Activated naive CD8-positive, alpha-beta T cell treated with anti-CD3 and anti-CD28 coated beads for 36 hours (primary cell): ENCODE measurements at places on chromosomes 2 and 18. TPM values are rescaled to one million over a fixed set of nuclear protein-coding genes. Genes with fewer than 3 reads are reported as not detected.

The LRATD1 gene
- total RNA-seq = not detected

The NT5C1B gene
- total RNA-seq = not detected

The CNRIP1 gene
- not detected for total RNA-seq

The SMAD7 gene
- total RNA-seq = 9.0 TPM

The CD226 gene
- 57.7 TPM for total RNA-seq

The POTEJ gene
- total RNA-seq = not detected

GRCh38 chr2:187171318-187171717, 276.7 kb downstream of the CALCRL start:
- no peaks in the 10 kb centered on the region for H3K4me1 ChIP-seq
- H3K4me3 ChIP-seq = no peak overlapping the region
- H3K27ac ChIP-seq = no peak overlapping the region
- DNase-seq = no peak
- H3K27me3 ChIP-seq = no peaks in the 10 kb centered on the region

DNA sequence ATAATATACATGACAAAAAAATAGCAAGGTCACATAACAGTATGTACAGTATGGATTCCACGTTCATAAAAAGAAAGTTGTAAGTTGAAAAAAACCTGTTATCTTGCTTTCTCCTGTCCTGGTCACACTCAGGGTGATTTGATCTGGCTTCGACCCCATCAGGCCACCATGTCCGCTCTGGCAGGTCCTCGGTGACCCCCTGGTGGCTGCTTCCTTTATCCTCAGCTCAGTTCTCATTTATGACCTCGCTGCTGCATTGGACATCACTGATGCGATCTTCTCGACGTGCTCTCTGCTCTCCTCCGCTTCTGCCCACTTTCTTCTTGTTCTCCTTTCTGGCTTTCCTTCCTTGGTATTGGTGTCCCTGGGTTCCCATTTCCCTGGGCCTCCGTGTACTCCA, 29.7 kb downstream of the DGKD start:
- DNase-seq = no peak
- H3K4me1 ChIP-seq = peaks cover 85% of the 10 kb centered on the region
- peak overlapping the region; percentile 58 for H3K4me3 ChIP-seq
- no peaks in the 10 kb centered on the region for H3K27me3 ChIP-seq
- H3K27ac ChIP-seq = peak overlapping the region; percentile 92

DNA sequence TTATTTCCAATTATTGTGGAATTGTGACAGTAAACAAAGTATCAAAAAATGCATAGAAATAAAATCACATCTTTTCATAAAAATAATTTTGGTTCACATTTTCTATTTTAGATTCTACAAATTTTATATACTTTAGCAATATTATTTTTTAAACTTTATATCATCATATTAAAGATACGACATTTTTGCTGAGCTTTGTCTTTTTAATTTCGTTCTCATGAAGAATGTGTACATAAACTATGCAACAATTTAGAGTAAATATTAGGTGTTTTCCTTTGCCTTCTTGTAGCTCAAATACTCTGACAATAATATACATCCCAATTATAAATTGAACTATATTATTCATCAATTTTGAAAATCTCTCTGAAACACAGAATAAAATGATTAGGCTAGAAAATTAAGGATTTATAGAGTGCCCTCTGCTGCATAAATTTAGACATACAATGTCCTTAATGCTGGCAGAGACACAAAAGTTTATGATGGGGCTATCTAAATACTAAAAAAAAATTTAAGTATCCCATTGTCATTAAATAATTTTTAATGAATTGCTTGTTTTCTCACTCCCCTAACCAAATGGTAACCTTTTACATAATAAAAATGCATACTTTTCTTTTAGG, 45.7 kb downstream of the CCDC102B start:
- no peaks in the 10 kb centered on the region for H3K4me1 ChIP-seq
- no peaks in the 10 kb centered on the region for H3K36me3 ChIP-seq
- no peaks in the 10 kb centered on the region for H3K27me3 ChIP-seq

DNA sequence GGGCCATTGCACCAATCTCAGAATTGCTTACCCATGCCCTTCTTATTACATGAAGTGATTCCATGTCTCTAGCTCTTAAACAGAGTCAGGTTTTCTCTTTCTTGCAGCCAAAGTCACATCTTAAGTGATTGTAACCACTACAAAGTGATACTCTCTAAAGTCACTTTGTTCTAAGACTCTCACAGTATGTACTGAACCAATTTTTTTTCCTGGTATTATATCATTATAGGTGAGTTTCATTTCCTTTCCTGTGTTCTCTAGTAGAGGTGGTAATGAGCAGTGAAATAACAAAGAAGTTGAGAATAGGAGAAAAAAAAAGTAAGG, 66.3 kb upstream of the DARS1 start:
- peaks cover 79% of the 10 kb centered on the region for H3K4me1 ChIP-seq
- peak overlapping the region; percentile 94 for H3K27ac ChIP-seq
- no peak for DNase-seq
- H3K36me3 ChIP-seq = peaks cover 13% of the 10 kb centered on the region
- no peaks in the 10 kb centered on the region for H3K27me3 ChIP-seq

GRCh38 chr2:133167990-133168389, 400.3 kb downstream of the NCKAP5 start:
- no peaks in the 10 kb centered on the region for H3K4me1 ChIP-seq
- H3K27ac ChIP-seq = no peak overlapping the region
- no peak for DNase-seq
- no peaks in the 10 kb centered on the region for H3K27me3 ChIP-seq
- no peak overlapping the region for H3K4me3 ChIP-seq
- no peaks in the 10 kb centered on the region for H3K36me3 ChIP-seq

GRCh38 chr2:112454586-112454985, 21.1 kb upstream of the RGPD8 start:
- no peak for DNase-seq
- no peaks in the 10 kb centered on the region for H3K36me3 ChIP-seq
- H3K27me3 ChIP-seq = no peaks in the 10 kb centered on the region
- no peaks in the 10 kb centered on the region for H3K4me1 ChIP-seq
- H3K4me3 ChIP-seq = no peak overlapping the region

- no peaks in the 10 kb centered on the region for H3K36me3 ChIP-seq
- H3K27me3 ChIP-seq = no peaks in the 10 kb centered on the region
- no peak overlapping the region for H3K4me3 ChIP-seq
- H3K27ac ChIP-seq = no peak overlapping the region
- DNase-seq = peak; percentile 12
These were observed 8.6 kb upstream of the ACYP2 start for GRCh38 chr2:54106631-54107454.

GRCh38 chr2:188245230-188245629, 46.4 kb upstream of the GULP1 start:
- H3K27me3 ChIP-seq = no peaks in the 10 kb centered on the region
- no peaks in the 10 kb centered on the region for H3K36me3 ChIP-seq
- DNase-seq = no peak
- H3K4me3 ChIP-seq = no peak overlapping the region
- no peak overlapping the region for H3K27ac ChIP-seq

- no peak overlapping the region for H3K4me3 ChIP-seq
- no peaks in the 10 kb centered on the region for H3K27me3 ChIP-seq
- H3K36me3 ChIP-seq = no peaks in the 10 kb centered on the region
- H3K27ac ChIP-seq = no peak overlapping the region
- DNase-seq = no peak
- H3K4me1 ChIP-seq = no peaks in the 10 kb centered on the region
These were observed 204.2 kb downstream of the LOXHD1 start for GRCh38 chr18:46452820-46453219.

GRCh38 chr2:98825020-98825350, 94.1 kb upstream of the MGAT4A start:
- H3K4me1 ChIP-seq = peaks cover 28% of the 10 kb centered on the region
- H3K27ac ChIP-seq = no peak overlapping the region
- H3K36me3 ChIP-seq = no peaks in the 10 kb centered on the region
- H3K27me3 ChIP-seq = no peaks in the 10 kb centered on the region

- no peak for DNase-seq
- no peak overlapping the region for H3K27ac ChIP-seq
- peaks cover 13% of the 10 kb centered on the region for H3K27me3 ChIP-seq
- H3K4me3 ChIP-seq = no peak overlapping the region
These were observed 3.2 kb downstream of the FHL2 start for GRCh38 chr2:105395691-105396090.

DNA sequence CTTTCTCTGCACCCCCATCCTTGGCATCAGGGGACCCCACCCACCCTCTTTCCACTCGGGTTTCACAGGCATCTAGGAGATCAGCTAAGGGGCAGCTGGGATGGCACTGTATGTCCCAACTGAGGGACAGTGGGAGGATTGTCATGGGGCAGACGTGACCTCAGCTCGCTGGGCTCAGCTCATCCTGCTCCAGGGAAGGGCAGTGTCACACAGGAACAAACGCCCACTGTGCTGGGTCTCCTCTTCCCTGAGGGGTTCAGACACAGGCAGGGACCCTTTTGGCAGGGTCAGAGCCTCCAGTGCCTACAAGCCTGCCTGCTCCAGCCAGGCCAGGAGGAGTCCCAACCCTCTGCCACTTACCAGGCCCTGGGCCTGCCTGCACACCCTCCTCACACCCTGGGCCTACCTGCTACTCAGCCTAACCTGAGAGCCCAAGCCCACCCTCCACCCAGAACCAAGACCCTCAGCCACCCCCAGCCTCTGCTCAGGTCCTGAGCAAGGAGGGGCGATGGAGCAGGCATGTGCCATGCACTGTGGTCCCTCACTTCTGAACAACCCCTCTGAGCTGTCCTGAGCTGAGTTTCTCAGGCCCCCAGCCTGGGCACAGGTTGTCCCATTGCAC, 68.2 kb downstream of the HS1BP3 start:
- H3K27me3 ChIP-seq = no peaks in the 10 kb centered on the region
- H3K4me1 ChIP-seq = no peaks in the 10 kb centered on the region
- H3K27ac ChIP-seq = no peak overlapping the region
- DNase-seq = no peak
- no peak overlapping the region for H3K4me3 ChIP-seq

DNA sequence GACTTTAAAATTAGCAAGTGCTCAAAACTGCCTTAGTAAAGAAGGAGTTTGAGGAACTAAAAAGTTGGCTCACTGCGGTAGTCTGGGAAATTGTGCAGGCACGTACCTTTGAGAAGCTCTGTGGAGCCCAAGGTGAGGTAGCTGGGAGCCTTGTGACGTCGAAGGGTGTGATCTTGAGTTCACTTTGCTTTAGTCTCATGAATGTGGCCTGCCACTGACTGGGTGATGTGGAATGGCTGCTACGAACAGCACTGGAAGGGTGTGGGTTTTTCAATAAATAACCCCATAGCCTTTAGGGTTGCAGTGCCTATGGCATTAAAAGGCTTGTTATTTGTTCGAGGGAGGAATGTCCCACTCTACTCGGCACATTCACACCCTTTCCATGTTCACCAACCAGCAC, 312.3 kb downstream of the PRKCE start:
- no peaks in the 10 kb centered on the region for H3K27me3 ChIP-seq
- H3K4me3 ChIP-seq = no peak overlapping the region
- no peak for DNase-seq
- H3K4me1 ChIP-seq = peaks cover 12% of the 10 kb centered on the region
- no peak overlapping the region for H3K27ac ChIP-seq

- H3K4me3 ChIP-seq = no peak overlapping the region
- H3K27me3 ChIP-seq = no peaks in the 10 kb centered on the region
- H3K27ac ChIP-seq = peak overlapping the region; percentile 22
- peaks cover 5% of the 10 kb centered on the region for H3K36me3 ChIP-seq
- peak; percentile 8 for DNase-seq
These were observed 78.4 kb downstream of the LIMS1 start for GRCh38 chr2:108612514-108613183.

GRCh38 chr18:21179590-21180220, 62.3 kb upstream of the GREB1L start:
- H3K27ac ChIP-seq = no peak overlapping the region
- peaks cover 8% of the 10 kb centered on the region for H3K4me1 ChIP-seq
- H3K36me3 ChIP-seq = no peaks in the 10 kb centered on the region
- no peak overlapping the region for H3K4me3 ChIP-seq
- DNase-seq = peak; percentile 35

GRCh38 chr2:168639441-168639898, 163.0 kb upstream of the NOSTRIN start:
- no peak for DNase-seq
- no peaks in the 10 kb centered on the region for H3K27me3 ChIP-seq
- no peak overlapping the region for H3K27ac ChIP-seq
- peaks cover 12% of the 10 kb centered on the region for H3K36me3 ChIP-seq
- H3K4me1 ChIP-seq = peaks cover 18% of the 10 kb centered on the region

GRCh38 chr2:33220533-33220932, 255.9 kb upstream of the RASGRP3 start:
- peaks cover 17% of the 10 kb centered on the region for H3K27me3 ChIP-seq
- no peak overlapping the region for H3K27ac ChIP-seq
- H3K4me1 ChIP-seq = peaks cover 3% of the 10 kb centered on the region

DNA sequence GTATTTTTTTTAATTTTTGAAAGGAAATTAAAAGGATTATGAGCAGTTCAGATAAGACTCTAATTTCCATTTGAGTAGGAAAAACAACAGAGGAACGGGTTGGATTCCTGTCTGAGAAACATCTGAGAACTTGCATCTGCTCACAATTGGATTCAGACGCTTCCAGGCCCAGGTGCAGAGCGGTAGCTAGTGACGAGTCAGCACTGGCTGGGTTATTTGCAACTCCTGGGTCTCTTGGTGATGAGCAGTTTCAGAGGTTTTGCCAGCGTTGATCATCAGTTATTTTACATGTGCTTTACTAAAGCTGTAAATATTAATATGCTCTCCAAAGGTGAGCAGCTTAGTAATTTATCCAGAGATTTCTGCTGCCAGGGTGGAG, 39.1 kb upstream of the B3GNT7 start:
- H3K4me3 ChIP-seq = no peak overlapping the region
- H3K27ac ChIP-seq = no peak overlapping the region
- H3K36me3 ChIP-seq = no peaks in the 10 kb centered on the region
- H3K27me3 ChIP-seq = no peaks in the 10 kb centered on the region

DNA sequence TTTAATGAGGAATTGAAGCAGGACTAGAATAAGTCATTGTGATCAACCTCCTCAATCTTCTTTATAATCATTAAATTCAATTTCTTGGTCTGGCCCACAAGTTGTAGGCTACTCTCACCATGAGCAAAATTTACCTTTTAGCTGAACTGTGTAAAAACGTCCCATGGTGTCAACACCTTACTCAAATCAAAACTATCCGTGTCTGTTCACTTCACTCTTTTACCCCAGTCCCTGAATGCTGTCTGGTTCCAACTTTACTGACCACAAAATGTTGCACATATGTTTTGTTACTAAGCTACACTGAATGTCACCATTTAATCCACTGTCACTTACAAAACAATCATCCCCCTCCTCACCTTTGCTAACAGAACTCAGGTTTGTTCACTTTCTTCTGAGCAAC, 951.6 kb upstream of the SLC39A10 start:
- H3K27me3 ChIP-seq = no peaks in the 10 kb centered on the region
- no peak overlapping the region for H3K4me3 ChIP-seq
- H3K4me1 ChIP-seq = no peaks in the 10 kb centered on the region
- no peaks in the 10 kb centered on the region for H3K36me3 ChIP-seq
- H3K27ac ChIP-seq = no peak overlapping the region

- no peak for DNase-seq
- H3K36me3 ChIP-seq = no peaks in the 10 kb centered on the region
- H3K4me1 ChIP-seq = no peaks in the 10 kb centered on the region
- H3K27ac ChIP-seq = no peak overlapping the region
These were observed 7.0 kb upstream of the NUP35 start for GRCh38 chr2:183117226-183117625.
